ENCODE measurements at places on chromosomes 2 and 18.
A peak's percentile ranks its signal among the peaks of the same experiment; 100 is the strongest.

DNA sequence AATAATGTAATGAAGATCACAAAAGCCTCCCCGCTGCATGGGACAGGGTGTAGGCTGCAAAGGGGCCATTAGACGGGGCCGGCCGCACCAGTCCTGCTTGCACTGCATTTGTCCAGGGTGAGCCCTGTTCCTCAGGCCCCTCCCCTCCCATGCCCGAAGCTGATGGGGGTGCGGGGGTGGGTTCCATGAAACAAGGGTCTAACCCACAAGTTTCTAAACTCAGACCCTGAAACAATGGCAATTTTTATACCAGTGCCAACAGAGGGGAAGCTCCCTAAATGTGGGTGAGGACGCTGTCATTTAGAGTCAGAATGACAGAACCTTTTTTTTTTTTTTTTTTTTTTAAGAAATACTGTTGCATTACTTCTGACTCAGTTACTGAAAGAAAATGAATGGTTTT, 39.7 kb downstream of the HS6ST1 start:
- DNase-seq: no peak

GRCh38 chr2:200681697-200682096, 95.9 kb downstream of the AOX1 start:
- DNase-seq: no peak

GRCh38 chr2:140630557-140630956, 1500.3 kb downstream of the LRP1B start:
- DNase-seq: no peak

DNA sequence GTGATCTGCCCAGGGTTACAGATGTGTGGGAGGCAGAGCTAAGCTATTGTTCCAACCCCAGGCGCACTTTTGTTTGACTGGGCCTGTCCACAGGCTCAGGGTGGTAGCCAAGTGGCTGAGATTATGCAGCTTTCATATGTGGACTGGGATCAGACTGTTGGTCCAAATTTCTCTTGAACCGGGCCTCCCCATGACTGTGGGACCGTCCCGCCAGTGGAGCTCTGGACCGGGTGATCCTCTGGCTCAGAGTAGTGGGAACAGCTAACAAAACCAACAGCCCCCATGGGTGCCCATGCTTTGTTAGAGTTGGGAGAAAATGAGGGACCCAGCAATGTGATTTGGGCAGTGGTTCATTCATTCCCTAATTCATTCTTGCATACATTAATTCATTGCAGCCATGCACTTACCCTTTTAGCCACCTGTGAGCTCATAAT, 86.8 kb upstream of the HS6ST1 start:
- no peak for DNase-seq

DNA sequence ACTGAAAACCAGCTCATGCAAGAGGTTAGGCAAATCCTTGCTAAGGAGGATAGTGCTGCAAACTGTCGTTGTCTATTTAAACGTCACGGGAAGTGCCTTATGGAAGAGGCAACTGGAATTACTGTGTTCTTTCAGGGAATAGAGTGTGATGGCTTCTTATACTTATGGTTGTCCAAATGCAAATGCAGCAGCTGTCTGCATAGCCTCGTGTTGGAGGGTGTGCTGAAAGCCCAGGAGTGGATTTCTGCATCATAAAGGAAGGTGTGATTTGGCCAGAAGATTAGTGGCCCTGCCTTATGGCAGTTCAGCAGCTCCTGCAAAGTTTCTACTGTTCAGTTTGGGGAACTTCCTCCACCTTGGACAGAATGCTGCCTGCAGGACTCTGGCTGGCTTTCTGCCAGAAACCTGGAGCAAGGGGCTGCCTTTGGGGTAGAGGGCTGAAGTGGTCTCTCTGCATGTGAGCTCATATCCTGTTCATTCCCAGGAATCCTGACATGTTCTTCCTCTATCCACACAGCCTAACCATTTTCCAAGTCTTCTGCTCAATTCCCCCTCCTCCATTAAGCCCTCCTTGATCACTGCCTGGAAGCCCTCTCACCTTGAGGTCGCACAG, 321.2 kb upstream of the CXCR4 start:
- no peak for DNase-seq

DNA sequence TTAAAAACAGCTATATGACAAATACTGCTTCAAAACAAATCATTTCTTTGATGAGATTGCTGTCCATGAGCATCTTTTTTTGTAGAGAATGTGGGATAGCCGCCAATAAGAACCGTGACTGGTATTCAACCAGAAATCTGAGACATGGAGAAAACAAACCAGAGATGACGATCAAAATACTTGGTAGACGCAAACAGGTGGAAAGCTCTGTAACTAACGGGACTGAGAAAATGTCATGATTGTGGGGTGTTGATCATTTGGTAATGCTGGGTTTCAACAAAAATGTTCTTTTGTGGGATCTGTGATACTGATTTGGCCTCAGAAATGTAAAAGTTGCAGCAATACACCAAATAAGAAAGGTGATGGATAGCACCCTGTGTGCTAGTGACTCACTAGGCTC, 364.8 kb downstream of the NYAP2 start:
- DNase-seq: no peak

GRCh38 chr18:48723837-48724236, 185.0 kb downstream of the CTIF start:
- no peak for DNase-seq

DNA sequence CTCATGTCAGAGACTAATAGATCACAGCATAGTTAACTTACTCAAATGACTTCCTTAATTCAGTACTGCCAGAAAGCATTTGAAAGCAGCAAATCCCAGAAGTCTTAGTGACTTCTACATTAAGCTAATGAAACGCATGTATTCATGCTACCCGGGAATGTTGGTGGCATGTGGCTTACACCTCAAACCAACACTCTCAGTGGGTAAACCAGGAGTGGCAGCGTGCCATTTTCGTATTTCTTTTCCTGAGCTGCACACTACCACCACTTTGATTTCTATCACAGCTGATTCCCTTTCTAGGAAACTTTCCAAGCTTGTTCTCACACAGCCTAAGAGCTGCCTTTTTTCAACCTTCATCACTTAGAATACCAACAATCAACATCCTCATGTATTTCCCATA, 646.6 kb downstream of the NRXN1 start:
- DNase-seq: no peak

- no peak for DNase-seq
Measured at GRCh38 chr2:79191816-79192215, 32.3 kb upstream of the REG3A start.

GRCh38 chr2:3114406-3115185, 263.0 kb downstream of the EIPR1 start:
- DNase-seq: no peak

GRCh38 chr2:32641180-32641579, 13.3 kb downstream of the TTC27 start:
- no peak for DNase-seq

DNA sequence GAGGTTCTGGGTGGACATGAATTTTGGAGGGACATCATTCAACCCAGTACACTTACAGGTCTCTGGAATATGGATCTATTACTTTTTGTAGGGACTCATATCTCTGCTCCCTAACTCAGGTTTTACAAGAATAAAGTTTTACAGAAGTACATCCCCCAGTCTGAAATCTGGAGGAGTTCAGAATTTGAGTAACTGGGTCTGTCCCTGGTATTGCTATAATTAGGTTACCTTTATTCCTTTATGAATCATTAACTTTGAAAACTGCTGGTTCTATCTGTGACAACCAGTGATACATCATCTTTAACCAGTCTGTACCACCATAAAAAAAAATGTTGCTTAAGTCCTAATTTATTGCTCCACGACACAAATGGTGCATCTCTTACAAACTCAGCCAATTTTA, 59.9 kb downstream of the INSIG2 start:
- DNase-seq: no peak

DNA sequence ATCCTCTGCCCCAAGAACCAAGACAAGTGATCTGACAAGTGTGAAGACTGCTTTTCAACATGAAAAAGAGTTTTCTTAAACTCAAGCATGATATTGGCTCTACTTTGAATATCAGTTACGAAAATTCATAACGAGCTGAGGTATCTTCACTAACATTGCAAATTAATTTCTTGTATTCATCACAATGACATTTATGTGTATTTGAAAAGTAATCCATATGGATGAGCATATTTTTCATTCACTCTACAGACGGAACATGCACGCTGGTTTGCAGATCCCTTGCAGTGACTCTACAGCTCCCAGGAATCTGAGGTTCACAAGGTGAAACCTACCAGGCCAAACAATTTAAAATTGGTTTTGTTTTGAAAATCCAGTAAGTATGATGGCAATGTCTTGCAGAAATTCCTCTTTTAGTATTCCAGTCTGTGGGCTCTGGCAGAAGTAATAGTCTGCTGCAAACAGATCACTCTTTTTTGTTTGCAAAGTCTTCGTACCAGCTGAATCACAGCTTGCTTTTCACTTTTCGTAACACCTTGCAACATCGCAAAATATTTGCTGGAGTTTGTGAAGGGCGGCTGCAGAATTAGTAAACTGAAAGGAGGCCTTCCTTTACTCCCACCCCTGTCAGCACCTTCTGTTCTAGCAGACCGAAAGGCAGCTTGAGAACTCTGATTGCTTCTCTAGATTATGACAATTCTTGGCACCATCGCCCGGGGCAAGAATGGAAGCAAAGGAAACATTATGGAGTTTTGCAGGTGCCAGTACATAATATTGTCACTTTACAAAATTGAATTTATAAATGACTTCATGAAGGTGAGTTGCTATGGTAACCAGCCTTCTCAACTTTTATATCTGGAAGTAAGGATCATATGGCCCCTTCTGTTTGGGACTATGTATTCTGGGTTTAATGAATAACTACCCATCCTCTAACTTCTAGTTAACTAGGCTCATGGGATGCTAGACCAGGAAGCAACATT, 168.7 kb downstream of the TMEM247 start:
- no peak for DNase-seq

DNA sequence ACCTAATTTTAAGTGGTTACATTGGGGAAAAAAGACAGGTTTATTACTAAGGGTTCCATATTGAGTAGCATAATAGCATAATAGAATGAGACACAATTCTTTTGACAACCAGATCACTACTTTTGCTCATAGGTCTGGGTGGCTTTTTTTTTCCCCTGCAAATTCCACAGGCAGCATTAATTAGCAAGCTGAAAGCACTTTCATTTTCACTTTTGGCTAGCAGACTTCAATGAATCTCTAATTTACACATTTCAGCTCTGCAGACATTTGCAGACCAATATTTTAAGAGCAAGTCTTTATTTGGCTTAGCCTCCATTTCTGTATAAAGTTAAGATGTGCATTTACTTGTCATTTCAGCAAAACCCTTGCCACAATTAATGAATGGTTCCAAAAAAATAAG, 185.5 kb downstream of the NOL4 start:
- DNase-seq: no peak

DNA sequence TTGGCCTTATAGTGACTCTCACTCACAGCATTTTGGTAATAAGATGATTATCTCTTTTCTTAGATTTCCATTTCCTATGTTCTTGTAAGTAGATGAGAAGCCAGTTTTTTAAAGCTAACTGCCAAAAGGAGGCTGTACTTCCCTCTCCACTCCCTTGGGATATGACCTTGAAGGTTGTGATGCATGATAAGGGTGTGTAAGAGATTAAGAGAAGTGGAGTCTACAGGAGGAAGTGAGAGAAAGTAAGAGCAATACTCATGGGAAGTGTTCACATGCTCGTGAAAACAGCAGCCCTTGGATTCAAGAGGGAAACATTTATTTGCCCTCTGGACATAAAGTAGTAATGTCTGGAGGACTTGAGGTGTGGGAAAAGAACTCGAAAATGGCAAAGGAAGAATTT, 171.5 kb downstream of the EVA1A start:
- DNase-seq: no peak

GRCh38 chr18:75005626-75006025, 203.3 kb downstream of the PTGR3 start:
- DNase-seq: peak; percentile 26

DNA sequence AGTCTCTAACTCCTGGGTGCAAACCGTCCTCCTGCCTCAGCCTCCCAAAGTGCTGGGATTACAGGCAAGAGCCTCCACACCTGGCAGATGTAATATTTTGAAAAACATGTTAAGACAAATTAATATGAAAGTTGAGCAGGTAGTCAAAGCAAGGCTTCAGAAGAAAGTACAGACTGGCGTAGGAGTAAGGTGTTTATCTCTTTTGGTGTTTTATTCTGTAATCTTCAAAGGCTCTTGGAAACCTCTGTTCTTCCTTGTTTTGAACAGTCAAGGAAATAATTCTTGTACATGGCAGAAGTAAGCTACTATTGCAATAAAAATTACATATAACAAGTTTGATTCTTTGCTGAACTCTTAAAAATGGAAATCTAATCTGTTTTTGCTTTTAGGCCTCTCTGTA, 5.3 kb downstream of the RNF138 start:
- DNase-seq: no peak

DNA sequence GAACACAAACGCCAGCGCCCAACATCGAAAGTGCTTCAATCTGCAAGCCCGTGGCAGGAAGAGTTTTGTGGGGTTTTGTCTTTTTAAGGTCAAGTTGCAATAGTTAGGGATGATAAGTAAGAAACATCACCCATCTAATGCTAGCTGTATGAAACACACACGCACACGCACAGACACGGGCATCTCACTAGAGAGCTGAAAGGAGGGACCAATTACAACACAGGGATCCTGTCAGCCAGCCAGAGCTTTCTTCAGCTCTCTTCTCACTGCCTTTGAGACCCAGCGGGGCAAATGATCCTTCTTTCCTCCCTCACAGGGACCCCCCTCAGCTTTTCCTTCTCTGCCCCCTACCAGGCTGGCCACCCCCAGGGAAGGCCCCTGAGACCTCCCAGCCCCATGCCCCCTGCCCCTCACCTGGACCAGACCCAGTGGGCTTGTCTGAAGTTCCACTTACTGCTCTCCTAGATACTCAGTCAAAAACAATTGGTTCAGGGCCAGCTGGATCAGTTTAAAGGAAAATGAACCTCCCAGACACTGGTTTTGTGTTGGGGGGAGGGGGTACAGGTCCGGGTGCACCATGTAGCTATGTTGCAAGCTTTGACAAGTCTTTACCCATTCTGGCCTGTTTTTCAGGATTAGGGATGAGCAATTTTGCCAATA, 17.9 kb downstream of the CYP26B1 start:
- DNase-seq: no peak

DNA sequence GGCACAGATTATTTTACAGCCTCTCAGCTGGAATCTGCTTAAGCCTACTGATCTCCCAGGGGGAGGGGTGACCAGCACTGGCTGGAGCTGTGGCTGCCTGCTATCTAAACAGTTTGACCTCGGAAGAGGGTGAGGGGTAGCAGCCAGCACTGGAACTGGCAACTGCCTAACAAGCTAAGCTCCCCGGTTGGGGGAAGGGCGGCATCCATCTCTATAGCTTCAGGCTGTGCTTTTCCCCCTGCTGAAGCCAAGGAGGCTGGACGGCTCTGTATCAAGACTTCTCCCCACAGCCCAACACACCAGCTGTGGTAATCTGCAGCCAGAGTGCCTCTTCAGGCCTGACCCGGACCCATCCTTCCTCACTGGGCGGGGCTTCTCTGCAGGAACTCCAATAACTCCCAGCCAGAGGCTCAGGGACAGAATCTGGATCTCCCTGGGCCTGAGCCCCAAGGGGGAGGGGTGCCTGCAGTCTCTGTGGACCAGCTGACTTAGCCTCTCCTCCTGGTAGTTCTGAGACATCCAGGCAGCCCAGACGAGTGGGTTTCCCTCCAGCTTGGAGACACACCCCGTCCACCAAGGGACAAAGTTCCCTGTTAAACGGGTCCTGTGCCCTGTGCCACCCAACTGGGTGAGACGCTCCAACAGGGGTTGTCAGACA, 560.2 kb downstream of the LRP1B start:
- DNase-seq: no peak

- DNase-seq: no peak
Measured at GRCh38 chr2:201960305-201960704, 73.3 kb upstream of the FZD7 start.

Data from AG04450 (cell line).